Right lung (tissue), 10 donors: ENCODE measurements at places on chromosomes 2 and 18. TPM values are rescaled to one million over a fixed set of nuclear protein-coding genes. Genes with fewer than 3 reads are reported as not detected.
A peak's percentile ranks its signal among the peaks of the same experiment; 100 is the strongest.

COX7A2L gene
- 175 TPM for polyA plus RNA-seq

GRCh38 chr18:31610286-31611205, 18.9 kb downstream of the TTR start:
- no peak for DNase-seq

DNA sequence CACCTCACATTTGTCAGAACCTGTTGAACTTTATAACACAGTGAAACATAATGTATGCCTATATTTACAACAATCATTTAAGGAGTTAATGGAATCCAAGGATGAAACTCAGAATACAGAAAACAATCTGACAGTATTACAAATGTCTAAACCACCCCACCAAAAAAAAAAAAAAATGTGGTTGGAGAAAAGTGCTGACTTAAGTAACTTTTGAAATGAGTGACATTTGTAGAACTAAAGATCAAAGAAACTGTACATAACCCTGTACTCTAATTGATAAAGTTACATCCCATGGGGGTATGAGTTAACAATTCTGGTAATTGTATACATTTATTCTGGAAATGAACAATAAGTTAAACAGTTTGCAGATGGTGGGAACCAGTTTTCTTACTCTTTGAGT, 372.1 kb upstream of the TMEFF2 start:
- no peak for DNase-seq

DNA sequence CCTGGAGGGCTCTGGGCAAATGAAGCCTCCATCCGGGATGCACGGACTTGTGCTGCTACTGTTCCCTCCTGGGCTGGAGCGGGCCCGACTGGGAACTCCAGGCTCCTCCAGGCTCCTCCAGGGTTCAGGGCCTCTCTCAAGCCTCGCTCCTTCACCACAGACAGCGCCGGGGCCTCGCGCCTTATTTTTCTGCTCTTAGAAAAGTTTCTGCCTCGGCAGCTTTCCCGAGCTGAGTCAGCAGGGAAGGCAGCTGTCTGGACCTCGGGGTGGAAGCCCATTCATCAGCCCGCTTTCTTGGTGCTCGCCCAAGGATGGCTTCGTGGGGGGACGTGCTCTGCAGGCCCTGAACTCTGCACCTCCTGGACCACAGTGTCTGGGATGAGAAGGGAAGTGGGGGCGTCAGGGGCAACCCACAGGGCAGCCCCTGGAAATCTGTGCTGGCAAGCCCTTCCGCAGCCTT, 12.9 kb upstream of the TEX51 start:
- DNase-seq: peak; percentile 66

GRCh38 chr2:205612636-205613035, 69.7 kb upstream of the NRP2 start:
- no peak for DNase-seq

DNA sequence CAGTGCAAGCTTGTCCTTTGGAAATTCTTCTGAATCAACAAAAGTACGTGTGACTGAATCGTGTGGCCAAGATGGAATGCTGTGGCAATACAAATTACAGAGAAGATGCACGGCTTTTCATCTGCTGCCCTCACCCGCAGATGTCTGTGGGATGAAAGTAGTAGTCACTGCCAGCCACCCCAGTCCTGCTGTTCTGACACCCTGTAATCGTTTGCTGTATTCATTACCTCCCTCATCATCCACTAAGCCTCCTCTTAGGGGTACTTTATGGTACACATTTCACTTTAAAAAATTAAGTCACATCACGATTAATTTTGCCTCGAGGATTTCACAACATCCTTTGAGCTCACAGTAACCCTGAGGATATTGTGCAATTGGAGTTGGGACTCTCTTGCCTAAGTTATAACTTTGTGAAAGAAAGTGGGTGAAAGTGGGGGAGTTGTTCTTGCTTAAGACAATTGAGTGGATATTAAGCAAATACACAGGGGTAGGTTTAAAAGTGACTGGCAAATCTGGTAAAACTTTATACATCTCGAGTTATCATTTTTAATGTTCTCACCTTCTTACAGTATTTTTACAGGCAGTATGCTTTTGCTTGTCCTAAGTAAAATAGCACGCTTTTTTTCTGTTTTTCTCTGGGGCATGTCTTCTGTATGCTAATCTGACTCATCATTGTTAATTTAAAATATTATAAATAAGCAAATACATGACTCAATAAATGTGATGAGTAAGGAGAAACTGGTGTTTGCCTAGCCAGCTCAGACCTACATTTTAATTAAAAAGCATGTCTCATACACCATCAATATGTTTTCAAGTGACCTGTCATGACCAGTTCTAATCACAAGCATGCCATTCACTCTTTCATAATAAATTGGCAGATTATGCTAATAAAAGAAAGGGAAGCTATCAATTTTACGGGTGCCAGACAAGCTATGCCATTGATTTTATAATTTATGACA, 680.9 kb downstream of the IRS1 start:
- peak; percentile 85 for DNase-seq

DNA sequence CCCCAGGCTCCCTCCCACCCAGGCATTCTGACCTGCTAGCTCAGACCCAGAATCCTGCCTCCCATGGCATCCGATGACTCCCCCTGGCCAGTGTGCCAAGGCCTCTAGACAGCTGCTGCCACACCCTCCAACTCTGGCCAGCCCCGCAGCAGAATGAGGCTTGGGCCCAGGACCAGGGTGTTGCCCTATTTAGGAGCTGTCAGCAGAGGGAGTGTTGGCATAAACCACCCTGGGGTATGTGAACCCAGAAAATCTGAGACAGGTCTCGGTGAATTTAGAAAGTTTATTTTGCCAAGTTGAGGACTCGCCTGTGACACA, 134.3 kb downstream of the KLHL29 start:
- DNase-seq: no peak

- no peak for DNase-seq
Measured at GRCh38 chr18:40935423-40935822, 1019.6 kb upstream of the PIK3C3 start.

- no peak for DNase-seq
Measured at GRCh38 chr18:50231621-50232020, 34.7 kb downstream of the CFAP53 start.

GRCh38 chr2:106288873-106289272, 94.8 kb upstream of the UXS1 start:
- no peak for DNase-seq

GRCh38 chr18:75104483-75104882, 104.5 kb downstream of the PTGR3 start:
- no peak for DNase-seq

- DNase-seq: no peak
Measured at GRCh38 chr2:64641599-64641998, 12.1 kb downstream of the SERTAD2 start.

GRCh38 chr2:157838442-157839161, 37.5 kb downstream of the ACVR1 start:
- DNase-seq: no peak

NEDD4L gene
- polyA plus RNA-seq: 98.9 TPM

NLRC4 gene
- 1.1 TPM for polyA plus RNA-seq

DNA sequence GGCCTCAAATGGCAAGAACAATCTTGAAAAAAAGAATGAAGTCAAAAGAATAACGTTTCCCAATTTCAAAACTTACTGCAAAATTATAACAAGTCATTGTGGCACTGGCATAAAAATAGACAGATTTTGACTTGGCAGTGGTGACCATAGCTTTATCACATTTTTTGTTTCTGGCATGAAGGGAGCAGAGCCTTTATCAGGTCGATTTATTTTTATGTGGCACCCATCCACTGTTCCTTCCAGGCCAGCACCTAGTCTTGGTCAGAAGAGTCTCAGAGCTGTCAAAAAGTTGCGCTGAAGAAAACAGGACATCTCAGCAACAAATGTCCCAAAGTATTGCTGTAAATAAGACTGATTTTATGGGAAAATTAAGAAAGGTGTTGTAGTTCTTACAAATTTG, 92.4 kb downstream of the TRABD2A start:
- no peak for DNase-seq

SPC25 gene
- 32.6 TPM for polyA plus RNA-seq

OR6B2 gene
- polyA plus RNA-seq: not detected

NT5C1B gene
- 1.3 TPM for polyA plus RNA-seq

GRCh38 chr2:97913846-97914245, 81.9 kb downstream of the TMEM131 start:
- no peak for DNase-seq

DNA sequence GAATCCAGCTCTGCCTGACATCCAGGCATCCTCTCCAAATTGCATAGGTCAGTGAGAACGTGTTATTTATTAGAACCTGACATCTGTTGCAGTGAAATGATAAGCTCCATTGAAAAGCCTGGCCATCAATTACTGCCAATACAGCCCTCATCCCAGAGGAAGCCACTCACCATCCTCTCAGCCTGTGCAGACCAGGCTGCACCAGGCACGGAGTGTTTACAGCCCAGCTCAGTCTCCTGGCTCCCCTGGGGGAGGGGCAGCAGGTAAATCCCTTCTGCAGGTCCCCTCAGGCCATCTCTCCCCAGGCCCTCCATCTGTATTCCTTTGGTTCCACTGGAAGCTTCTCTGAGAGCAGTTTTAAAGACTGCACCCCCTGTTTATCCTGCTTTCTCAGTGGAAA, 82.6 kb upstream of the FOSL2 start:
- DNase-seq: no peak

RHOB gene
- 73.1 TPM for polyA plus RNA-seq

- DNase-seq: peak; percentile 61
Measured at GRCh38 chr2:170660409-170660808, 54.7 kb upstream of the SP5 start.

DNA sequence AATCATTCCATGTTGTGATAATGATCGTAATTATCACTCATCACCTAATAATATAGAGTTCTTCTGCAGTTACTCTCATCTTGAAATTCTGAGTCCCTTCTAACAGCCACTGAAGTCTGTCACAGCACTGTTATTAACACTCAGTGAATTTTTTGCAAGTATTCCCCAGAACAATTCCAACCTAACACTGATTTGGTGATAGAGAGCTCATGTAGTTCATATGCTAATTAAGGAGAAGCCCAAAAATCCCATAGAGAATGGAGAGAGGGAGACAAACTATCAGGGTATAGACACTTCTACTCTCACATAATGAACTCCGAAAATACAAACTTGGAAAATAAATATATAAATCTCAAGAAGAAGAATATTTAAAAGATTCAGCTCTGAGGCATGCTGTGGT, 1253.4 kb upstream of the NXPH2 start:
- DNase-seq: no peak

- DNase-seq: no peak
Measured at GRCh38 chr2:150191349-150191748, 296.1 kb downstream of the RND3 start.

DNA sequence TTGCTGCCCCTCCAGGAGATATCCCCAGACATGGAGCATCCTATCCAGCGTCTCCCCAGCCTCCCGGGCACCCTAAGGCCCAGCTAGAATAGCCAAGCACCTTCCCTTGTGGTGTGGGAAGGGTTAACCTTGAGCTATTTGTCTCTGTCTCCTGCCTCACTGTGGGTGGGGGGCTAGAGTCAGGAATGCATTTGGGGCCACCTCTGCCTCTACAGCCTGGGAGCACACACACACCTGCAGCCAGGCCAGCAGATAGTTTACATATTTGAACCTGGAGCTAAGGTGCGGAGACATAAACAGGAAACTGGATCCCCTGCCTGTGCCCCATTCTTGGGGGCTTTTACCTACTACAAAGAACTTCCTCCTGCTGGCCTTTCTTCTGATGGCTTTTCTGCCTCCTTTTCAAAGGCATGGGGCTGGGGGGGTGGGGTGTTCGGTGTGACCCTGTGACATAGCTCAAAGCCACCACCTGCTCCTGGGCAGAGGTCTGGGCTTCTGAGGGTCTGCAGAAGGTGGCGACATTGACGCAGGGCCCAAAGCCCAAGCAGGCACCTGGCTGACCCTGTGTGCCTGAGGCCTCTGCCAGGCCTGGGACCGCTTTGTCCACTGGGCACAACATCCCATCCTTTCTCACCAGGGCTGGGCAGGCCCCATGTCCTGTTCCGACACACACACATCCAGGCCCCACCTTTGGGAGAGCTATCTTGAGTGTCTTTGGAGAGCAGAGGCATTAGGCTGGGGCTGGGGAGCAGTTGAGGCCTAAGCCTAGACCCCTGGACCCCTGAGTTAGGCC, 34.2 kb downstream of the EMX1 start:
- no peak for DNase-seq

DNA sequence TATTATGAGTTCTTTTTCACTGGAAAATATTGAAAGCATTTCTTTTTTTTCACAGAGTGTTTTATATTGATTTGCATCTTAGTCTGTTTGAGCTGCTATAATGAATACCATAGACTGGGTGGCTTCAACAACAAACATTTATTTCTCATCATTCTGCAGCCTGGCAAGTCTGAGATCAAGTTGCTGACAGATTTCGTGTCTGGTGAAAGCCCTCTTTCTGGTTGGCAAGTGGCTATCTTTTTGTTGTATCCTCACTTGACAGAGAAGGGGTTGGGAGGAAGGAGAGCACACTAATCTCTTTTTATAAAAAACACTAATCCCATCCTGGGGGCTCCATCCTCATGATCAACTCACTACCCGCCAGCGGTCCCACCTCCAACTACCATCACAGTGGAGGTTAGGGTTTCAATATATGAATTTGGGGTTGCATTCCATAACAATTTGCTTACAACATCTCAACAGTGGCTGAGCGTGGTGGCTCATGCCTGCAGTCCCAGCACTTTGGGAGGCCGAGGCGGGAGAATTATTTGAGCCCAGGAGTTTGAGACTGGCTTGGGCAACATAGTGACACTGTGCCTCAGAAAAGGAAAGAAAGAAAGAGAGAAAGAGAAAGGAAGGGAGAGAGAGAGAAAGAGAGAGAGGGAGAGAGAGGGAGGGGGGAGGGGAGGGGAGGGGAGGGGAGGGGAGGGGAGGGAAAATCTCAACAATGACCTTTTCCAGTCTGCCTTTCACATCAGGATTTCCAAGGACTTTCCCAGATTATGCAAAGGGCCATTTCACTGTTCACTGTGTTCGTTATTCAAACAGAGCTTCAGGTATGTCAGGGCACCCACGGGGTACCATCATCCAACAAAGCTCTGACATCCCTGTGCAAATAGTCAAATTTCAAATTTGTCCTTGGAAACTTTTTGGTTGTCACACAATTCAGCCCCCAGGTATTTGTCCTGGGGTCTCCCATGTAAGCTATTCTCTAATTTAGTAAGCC, 111.1 kb downstream of the AP1S3 start:
- DNase-seq: no peak

DNA sequence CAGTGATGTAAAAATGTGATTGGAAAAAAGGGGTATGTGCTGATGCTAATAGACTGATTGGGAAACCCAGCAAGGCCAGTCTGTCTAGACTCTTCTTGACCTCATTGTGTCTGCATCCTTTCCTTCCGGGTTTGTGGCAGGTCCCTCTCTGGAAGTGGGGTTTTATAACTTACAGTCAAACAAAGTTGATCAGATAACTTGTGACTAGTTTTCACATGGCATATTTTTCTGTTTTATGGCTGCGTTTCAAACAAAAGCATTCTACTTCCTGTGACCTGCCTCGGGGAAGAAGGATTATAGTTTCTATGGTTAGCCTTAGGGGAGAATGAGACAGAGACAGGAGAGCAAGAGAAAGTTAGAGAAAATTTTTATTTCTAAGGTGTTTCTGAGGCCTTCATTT, 188.7 kb upstream of the HNMT start:
- no peak for DNase-seq

DNA sequence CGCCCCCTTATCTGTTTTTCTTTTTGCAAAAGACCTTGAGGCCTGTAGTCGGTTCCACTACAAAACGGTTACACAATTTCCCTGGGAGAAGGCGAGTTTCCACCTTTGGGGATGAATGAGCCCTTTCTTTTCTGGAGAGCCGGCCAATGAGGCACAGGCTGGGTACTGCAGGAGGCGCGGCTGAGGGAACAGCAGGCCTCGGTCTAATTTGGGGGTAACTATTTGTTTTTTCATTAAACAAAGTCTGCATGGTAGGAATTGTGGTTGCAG, 129.2 kb downstream of the MYCN start:
- no peak for DNase-seq

AMER3 gene
- polyA plus RNA-seq: 0.07 TPM

GRCh38 chr2:60324536-60324935, 228.9 kb downstream of the BCL11A start:
- DNase-seq: no peak
